Progenitor cell of endocrine pancreas (in vitro differentiated cells): ENCODE measurements at places on chromosomes 4 and X.

GRCh38 chr4:141294306-141294705, 73.6 kb downstream of the ZNF330 start:
- DNase-seq = no peak

DNA sequence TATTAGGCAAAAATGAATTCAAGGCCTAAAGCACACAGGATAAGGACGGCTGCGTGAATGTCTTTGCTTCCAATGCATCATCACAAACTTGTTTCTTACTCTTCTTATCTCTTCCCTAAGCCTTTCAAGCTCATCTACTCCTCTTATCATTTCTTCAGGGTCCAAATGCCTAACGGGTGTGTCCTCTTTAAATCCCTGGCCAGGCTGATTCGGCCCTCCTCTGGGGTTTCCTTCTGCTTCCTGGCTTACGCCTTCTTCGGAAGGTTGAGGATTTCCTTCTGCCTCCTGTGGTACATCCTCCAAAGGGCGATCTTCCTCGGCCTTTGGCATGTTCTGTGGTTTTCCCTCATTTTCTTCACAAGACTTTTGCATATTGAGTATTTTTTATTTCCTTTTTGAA, 1.3 kb downstream of the TCEAL8 start:
- DNase-seq = no peak

DNA sequence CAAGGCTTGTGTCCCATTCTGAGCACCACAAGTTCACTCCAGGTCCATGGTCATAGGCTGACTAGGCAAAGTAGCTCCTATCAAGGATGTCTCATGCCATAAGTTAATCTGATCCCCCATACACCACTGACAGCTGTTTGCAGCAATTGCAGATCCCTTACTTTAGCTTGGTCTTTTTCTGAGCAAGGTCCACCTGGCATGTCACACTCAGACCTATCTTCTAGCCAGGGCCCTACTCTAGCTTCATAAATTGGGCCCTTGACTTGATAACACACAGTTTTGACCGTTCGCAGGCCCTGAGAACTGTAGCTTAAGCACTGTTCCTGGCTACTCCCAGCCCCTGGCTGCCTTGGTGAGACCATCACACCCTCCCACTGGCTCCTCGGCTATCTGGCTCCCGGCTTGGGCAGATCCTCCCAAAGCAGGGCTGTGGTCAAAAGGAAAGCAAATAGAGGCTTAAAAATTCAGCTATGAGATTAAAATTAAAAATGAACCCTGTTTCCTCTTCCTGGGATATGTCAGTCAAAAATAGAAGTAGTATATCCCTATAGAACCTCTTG, 427.4 kb downstream of the RAB28 start:
- DNase-seq = no peak

DNA sequence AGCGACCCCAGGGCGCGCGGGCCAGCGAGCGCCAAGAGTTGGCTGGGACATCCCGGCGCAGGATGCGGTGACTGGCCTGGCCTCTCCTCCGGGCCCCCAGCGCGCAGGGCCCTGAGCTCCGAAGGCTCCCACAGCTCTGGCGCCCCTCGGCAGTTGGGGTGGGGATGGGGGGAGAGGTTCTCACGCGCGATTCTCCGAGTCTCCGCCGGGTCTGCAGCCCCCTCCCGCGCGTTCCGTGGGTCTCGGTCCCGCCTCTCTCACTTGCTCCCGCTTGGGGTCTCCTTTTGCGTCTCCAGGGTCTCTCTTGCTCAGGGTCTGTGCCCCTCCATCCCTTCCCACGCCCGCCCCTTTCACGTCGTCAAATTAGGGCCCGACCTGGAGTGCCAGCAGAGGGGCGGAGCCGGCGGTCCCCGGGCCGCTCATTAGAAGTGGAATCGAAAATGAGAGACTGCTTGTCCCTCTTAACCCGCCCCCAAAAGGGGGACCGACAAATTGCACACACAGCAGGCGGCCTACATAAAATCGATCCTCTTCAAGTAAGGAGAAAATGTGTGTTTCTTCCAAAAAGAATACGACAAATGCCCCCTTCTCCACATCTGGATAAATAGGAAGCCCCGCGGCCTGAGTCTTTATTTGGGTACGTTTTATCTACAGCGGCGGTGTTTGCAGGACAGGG, 877 bp upstream of the NKX1-1 start:
- no peak for DNase-seq

GRCh38 chr4:48774760-48775710, 5.0 kb downstream of the FRYL start:
- no peak for DNase-seq

- DNase-seq = no peak
Observed at GRCh38 chrX:9582956-9583355, 118.1 kb downstream of the TBL1X start.

- no peak for DNase-seq
Observed at GRCh38 chr4:23237771-23238170, 545.0 kb downstream of the GBA3 start.

- no peak for DNase-seq
Observed at GRCh38 chr4:38213083-38213805, 253.0 kb downstream of the PTTG2 start.

- no peak for DNase-seq
Observed at GRCh38 chrX:14300376-14300775, 229.0 kb upstream of the GLRA2 start.

- DNase-seq = no peak
Observed at GRCh38 chrX:142076633-142077032, 128.5 kb downstream of the MAGEC2 start.

- no peak for DNase-seq
Observed at GRCh38 chr4:117983541-117984365, 50.5 kb upstream of the NDST3 start.

DNA sequence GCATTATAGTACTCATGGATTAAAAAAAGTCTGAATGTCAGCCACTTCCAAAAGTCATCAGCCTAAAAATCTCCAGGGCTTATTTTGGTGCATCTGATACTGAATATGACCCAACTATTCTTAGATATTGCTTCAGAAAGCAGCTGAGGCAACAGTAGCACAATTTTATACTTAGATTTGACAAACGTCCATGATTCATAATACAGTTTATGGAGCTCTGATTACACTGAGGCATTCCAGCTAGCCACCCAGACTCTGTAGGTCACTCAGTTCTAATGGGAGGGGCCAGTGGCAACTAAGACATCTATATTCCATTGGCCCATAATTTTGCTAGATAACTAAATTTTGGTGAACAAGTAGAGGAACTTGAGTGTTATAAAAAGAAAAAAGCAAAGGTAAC, 10.3 kb downstream of the SPATA4 start:
- no peak for DNase-seq

- DNase-seq = no peak
Observed at GRCh38 chrX:121746105-121746504, 698.7 kb downstream of the GLUD2 start.

GRCh38 chr4:185956544-185956940, 112.4 kb upstream of the TLR3 start:
- no peak for DNase-seq

- no peak for DNase-seq
Observed at GRCh38 chr4:122163767-122164166, 11.6 kb downstream of the BLTP1 start.

DNA sequence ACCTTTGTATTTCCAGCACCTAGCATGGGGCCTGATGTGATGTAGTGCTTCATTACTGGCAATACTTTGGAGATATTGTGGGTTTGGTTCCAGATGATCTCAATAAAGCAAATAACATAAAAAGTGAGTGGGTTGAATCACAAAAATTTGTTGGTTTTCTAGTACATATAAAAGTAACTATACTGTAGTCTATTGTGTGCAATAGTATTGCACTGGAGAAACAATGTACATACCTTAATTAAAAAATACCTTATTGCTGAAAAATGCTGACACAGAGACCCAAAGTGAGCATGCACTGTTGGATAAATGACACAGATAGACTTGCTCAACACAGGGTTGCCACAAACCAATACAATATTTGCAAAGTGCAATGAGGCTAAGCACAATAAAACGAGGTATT, 17.7 kb upstream of the MGST2 start:
- no peak for DNase-seq

- DNase-seq = no peak
Observed at GRCh38 chrX:154890990-154891639, 5.0 kb downstream of the F8A1 start.

- DNase-seq = no peak
Observed at GRCh38 chr4:36325926-36326325, 44.5 kb downstream of the DTHD1 start.

- no peak for DNase-seq
Observed at GRCh38 chr4:152075253-152075928, 314.6 kb upstream of the GATB start.

DNA sequence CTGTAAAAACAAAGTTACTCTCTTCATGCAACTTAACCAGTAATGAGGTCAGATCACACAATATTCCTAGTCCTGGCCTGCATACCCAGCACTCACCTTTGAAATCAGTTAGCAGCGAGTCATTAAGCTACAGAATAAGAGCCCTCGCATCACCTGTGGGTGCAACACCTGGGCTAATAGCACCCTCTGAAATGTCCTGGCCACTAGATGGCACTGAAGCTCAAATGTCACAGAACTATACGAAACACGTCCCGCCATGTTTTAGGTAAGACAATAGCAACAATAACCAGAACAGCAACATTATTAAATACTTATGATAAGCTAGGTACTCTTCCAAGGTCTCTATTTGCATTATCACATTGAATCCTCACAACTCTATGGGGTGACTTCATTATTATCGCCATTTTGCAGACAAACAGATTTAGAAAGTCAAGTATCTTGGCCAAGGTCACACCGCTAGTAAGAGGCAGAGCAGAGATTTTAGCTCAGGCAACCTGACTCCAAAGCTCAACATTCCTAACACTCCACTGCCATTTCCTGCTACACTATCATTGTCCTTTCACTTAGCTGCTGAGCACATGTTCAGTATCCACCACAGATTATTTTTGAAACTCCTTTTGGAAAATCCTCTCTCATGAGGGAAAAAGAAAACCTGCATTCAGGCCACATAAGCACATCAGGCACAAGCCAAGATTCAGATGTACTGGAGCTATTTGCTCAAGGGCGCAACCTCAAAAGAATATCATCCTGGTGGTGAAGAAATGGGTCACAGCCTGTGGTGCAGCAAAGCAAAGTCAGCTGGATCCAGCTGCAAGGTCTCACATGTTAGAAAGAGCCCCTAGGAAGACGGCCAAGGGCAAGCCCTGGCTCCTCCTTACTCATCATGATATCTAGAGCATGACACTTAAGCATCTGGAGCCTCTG, 59.5 kb upstream of the KDR start:
- no peak for DNase-seq

GRCh38 chr4:169207436-169208089, 63.2 kb downstream of the SH3RF1 start:
- no peak for DNase-seq

DNA sequence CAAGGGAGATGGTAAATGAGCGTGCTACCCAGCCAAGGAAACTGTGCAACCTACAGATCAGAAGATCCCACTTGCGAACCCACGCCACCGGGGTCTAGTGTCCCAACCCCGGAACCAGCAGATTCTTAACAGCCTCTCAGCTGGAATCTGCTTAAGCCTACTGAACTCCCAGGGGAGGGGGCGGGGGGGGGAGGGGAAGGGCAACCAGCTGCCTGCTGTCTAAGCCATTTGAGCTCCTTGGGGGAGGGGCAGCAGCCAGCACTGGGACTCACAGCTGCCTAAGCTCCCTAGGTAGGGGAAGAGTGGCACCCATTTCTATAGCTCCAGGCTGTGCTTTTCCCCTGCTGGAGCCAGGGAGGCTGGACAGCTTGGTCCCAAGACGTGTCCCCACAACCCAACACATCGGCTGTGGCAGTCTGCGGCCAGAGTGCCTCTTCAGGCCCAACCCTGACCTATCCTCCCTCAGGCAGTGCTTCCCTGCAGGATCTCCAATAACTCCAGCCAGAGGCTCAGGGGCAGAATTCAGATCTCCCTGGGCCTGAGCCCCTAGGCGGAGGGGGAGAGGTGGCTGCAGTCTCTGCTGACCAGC, 289.2 kb downstream of the LDB2 start:
- DNase-seq = no peak

GRCh38 chrX:40893251-40893910, 158.0 kb upstream of the MED14 start:
- DNase-seq = no peak

GRCh38 chr4:19729886-19730651, 521.6 kb upstream of the SLIT2 start:
- DNase-seq = no peak

GRCh38 chr4:93657527-93657926, 171.0 kb upstream of the ATOH1 start:
- DNase-seq = no peak

GRCh38 chrX:99939883-99940232, 470.2 kb downstream of the PCDH19 start:
- DNase-seq = no peak

GRCh38 chr4:2788101-2788500, 4.8 kb upstream of the SH3BP2 start:
- no peak for DNase-seq

GRCh38 chrX:13903405-13903804, 86.5 kb upstream of the GPM6B start:
- DNase-seq = no peak

DNA sequence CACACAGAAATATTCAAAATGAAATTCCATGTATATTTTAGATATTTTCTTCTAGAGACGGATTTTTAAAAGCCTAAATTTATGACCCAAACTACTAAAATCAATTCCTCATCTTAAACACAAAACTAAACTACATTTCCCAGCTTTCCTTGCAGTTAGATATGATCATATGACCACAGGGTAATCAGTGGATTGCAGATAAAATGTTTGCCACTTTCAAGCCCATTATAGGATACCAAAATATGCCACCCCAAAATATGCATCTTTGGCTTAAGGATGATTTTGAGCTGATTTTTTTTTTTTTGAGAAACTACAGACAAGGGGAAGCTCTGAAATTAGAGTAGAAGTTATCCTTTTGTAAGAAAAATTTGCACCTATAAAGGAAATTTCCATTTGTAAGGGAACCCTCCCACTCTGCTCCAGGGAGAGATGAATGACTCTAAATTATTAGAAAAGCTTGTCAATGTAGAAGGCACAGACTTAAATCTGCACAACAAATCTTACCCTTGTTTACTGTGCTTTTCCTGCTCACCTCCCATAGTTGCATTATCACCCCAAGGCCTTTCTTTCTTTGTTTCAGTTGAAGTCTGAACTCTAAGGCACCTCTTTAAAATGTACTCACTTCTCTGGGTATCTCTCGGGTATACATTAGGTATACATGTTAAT, 503.0 kb downstream of the PDHA2 start:
- no peak for DNase-seq

GRCh38 chr4:73743795-73744194, 3.4 kb downstream of the CXCL8 start:
- DNase-seq = no peak

- DNase-seq = no peak
Observed at GRCh38 chr4:180706766-180707165, 1536.4 kb upstream of the TENM3 start.

DNA sequence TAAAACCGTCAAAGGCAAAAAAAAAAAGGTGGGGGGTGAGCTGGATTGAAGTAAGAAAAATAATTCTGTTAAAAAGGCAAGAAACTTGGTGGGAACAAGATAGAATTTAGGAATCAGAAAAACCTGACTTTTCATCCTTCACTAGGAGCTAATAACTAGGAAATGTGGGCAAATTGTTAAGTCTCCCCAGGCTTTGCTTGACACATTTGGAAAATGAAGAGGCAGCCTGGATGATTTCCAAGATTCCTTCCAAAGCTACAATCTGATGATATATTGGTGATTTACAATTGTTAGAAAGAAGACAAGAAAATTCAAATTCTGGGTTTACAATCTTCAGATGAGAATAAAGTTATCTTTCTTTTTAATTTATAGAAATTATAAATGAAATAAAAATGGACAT, 1062.5 kb downstream of the ADGRL3 start:
- no peak for DNase-seq
